ENCODE measurements at places on chromosomes 2 and 18. TPM values are rescaled to one million over a fixed set of nuclear protein-coding genes. Genes with fewer than 3 reads are reported as not detected.

Gene LBH
- 34.7 TPM for total RNA-seq

DNA sequence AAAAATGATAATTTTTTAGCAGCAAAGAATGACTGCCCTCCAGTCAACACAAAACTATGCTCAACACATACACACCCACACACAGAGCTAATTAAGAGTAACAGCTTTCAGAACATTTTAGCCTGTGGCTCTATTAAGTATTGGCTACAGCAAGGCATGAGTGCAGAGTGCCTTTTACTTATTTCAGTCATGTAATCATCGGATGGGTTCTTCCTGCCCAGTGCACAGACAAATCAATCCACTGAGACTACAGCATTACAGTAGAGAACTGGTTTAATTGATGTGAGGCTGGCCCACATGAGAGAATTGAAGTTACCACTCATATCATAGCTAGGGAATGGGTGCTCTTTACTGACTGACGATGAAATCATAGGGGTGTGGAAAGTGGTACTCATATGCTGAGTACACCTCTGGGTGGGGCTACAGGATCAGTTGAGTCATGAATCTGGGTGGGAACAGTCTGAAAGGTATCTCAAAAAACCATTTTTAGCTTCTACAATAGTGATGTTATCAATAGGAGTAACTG is 241.0 kb downstream of the FSIP2 start:
- peak; percentile 15 for DNase-seq

GRCh38 chr2:182144041-182144775 is 158.6 kb downstream of the PPP1R1C start:
- DNase-seq: no peak

Gene NETO1
- 33.1 TPM for total RNA-seq

Gene RETREG2
- total RNA-seq: 50.2 TPM

- no peak for DNase-seq
These were observed 382.0 kb downstream of the LNPK start for GRCh38 chr2:175620106-175620505.

GRCh38 chr2:187655001-187655400 is 100.8 kb upstream of the TFPI start:
- no peak for DNase-seq

- DNase-seq: peak; percentile 36
These were observed 4.3 kb upstream of the GBX2 start for GRCh38 chr2:236172255-236173035.

DNA sequence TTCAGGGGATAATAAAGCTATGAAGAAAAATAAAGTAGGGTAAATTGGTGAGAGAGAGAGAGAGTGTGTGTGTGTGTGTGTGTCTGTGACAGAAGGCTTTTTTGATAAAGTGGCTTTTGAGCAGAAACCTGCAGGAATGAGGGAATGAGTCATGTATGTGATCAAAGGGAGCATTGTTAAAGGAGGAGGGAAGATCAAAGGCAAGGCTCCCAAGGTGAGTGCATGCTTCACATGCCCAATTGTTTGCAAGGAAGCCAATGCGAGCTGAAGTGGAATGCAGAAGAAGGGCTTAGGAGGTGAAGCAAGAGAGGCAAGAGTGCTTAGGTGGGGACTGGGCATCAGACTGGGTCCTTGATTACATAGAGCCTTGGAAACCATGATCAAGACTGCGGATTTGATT is 96.8 kb downstream of the DNAH6 start:
- DNase-seq: no peak

GRCh38 chr2:164511738-164512137 is 109.5 kb downstream of the GRB14 start:
- no peak for DNase-seq

- no peak for DNase-seq
These were observed 35.8 kb downstream of the LOXHD1 start for GRCh38 chr18:46621111-46621766.

- no peak for DNase-seq
These were observed 1494.6 kb upstream of the DDX18 start for GRCh38 chr2:116319935-116320334.

GRCh38 chr2:196225213-196225612 is 53.8 kb upstream of the STK17B start:
- DNase-seq: no peak

DNA sequence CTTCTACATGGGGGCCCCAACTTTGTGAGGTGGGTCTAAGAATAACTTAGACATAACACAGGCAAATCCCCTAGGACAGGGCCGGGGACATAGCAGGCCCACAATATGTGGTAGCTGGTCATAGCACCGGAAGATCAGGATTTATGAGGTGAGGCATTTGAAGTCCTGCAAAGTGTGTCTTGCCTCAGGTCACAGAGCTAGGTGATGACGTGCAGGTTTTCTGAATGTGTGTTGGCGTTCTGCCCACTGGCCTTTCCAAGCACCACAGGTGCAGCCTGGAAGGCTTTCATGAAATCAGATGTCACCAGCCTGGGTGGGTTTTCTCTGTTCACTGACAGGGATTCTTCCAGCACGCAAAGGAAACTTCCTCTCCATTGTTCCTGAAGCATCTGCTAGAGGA is 119.1 kb downstream of the LRATD1 start:
- DNase-seq: no peak

- no peak for DNase-seq
These were observed 36.7 kb downstream of the GULP1 start for GRCh38 chr2:188328419-188328818.

- DNase-seq: no peak
These were observed 124.5 kb downstream of the WDR7 start for GRCh38 chr18:56775701-56776100.

- DNase-seq: no peak
These were observed 22.6 kb downstream of the MTX2 start for GRCh38 chr2:176291809-176292283.

Gene RUFY4
- 0.31 TPM for total RNA-seq

GRCh38 chr18:46555213-46555612 is 101.8 kb downstream of the LOXHD1 start:
- no peak for DNase-seq

Gene FBXO36
- total RNA-seq: 4.0 TPM

- DNase-seq: no peak
These were observed 36.8 kb downstream of the GRHL1 start for GRCh38 chr2:9988320-9988719.

DNA sequence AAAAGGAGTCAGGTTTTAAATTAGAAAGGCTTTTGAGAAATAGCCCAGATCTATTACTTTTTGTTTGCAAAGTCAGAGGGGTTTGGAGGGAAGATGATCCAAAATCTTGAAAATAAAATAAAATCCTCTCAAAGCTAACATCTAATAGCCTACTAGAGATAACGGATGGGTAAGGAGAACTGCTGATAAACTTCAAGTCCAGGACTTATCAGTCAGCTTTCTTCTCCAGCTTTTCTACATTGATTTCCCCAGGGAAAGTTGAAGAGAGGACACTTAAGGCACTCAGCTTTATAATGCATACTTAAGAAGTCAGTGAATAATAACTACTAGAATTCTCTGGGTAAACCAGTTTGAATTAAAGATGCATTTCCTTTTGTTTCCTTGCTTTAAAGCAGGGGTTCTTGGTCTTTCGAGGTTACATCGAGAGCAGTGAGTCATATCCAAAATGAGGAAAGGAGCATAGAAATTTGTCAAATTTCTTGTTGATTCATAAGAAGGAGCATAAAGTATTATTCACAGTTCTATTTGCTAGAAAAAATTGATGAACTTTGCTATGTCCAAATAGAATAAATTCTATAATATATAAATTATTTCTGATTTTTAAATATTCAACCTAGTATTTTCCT is 43.2 kb upstream of the ITPRID2 start:
- no peak for DNase-seq

DNA sequence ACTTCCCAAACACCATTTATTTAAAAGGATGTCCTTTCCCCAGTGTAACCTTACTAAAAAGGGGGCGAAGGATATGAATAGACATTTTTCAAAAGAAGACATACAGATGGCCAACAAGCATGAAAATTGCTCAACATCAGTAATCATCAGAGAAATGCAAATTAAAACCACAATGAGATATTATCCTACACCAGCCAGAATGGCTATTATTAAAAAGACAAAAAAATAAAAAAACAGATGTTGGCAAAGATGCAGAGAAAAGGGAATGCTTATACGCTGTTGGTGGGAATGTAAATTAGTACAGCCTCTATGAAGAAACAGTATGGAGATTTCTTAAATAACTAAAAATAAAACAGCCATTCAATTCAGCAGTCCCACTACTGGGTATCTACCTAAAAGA is 142.3 kb upstream of the NT5C1B start:
- no peak for DNase-seq

GRCh38 chr2:42495234-42495581 is 1.4 kb upstream of the KCNG3 start:
- no peak for DNase-seq

DNA sequence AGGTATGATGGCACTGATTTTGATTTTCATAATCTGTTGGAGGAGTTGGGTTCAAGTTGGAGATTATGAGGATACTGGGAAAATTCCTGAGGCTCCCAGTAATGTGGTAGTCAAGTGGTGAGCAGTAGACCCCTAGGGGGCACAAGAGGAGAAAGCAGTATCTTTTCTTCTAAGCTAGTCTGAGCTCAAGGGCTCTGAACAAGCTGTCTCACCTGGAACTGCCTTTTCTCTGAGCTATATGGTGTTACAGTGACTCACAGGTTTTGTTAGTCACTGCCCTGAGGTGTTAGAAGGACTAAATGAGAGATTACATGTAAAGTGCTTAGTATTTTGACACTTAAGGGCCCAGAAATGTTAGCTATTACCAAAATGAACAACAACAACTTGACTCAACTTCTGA is 42.2 kb downstream of the CD302 start:
- no peak for DNase-seq

GRCh38 chr2:44061469-44061868 is 65.7 kb upstream of the LRPPRC start:
- peak; percentile 26 for DNase-seq

DNA sequence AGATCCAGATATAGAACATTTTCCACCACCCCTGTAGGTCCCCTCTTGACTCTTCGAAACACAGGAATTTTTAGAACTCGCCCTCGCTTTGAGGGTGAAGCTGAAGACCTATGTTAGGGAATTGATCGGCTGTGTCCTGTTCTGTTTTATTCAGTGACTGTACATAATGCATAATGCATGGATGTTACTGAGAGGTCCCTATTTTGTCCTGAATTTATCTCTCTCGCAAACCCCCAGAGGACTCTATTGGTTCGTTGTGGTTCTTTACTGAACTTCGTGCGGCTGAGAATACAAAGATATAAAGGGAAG is 431 bp upstream of the EIF5B start:
- no peak for DNase-seq

DNA sequence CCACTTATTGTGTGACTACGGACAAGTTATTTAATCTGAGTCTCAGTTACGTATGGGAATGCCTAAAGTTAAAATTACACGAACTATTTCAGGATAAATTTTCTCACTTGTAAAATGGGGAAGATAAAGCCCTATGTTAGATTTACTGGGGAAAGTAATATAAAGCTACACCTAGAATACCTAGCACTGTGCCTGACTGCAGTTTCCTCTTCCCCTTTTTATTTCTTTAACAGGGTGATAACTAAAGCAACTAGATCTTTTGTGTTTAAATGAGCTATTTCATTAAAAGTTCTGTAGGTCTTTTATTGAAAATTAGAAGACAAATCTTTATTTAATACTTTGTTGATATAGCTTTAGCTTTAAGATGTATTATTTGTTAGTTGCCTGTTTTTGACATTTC is 5.0 kb downstream of the B3GNT2 start:
- no peak for DNase-seq

Gene CAPN14
- 0.11 TPM for total RNA-seq

Gene RTP5
- not detected for total RNA-seq

DNA sequence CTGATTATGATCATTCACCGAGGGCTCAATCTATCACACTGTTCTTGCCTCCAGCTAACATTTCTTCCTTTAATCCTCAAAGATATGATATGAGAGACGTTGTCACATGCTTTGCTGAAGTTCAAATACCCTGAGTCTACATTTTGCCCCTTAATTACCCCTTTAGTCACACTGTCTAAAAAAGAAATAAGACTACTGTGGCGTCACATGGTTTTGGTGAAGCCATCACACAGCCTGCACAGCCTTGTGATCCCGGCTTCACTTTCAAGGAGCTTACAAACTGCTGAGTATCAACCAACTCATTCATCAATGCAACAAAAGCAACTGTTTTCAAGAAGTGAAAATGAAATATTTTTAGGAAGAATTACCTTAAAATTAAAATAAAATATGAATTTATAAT is 31.9 kb upstream of the SOCS6 start:
- no peak for DNase-seq

DNA sequence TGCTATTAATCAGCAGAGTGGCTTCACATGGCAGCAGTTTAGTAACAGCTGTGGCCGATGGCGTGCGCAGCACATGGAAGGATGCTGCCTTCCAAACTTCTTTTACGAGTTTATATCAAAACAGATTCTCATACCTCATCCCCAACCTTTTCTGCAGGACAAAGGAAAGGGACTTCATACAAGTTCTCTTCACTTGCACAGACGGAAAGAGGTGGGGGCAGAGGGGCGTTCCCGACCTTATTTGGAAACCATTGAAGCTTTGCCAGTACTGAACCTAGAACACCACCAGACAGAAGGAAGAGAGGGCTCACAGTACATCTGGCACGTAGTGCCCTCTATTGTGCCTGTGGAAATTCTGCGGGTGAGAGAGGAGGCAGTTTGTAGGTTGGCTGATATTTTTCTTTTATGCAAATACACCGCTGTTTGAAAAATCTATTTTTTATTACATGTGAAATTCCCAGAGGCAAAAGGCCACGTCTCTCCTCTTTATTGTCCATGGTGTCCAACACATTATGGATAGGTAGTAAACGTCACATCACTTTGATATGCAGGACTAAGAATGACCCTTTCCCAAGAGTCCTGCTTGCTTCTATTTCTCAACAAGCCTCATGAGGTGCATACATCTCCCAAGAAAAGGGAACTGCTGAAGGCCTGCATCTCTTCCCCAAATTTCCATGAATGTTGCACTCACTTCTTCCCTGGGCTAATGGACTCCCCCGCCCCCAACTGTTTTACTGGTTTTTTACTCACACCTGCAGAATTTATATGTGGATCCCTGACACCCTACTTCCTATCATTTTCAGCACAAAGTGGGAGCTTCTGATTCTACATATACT is 31.3 kb downstream of the COLEC12 start:
- DNase-seq: no peak

DNA sequence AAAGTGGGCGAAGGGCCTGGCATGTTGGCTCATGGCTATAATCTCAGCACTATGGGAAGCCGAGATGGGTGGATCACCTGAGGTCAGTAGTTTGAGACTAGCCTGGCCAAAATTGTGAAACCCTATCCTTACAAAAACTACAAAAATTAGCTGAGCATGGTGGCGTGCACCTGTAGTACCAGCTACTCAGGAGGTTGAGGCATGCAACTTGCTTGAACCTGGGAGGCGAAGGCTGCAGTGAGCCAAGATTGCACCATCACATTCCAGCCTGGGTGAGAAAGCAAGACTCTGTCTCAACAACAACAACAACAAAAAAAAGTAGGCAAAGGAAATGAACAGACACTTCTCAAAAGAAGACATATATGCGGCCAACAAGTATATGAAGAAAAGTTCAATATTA is 196.5 kb downstream of the RAB3GAP1 start:
- no peak for DNase-seq

GRCh38 chr2:105403783-105404698 is 5.2 kb upstream of the FHL2 start:
- peak; percentile 38 for DNase-seq

GRCh38 chr18:70431203-70431624 is 142.4 kb downstream of the SOCS6 start:
- DNase-seq: no peak

- DNase-seq: no peak
These were observed 12.0 kb downstream of the GPR35 start for GRCh38 chr2:240637116-240637900.
